ENCODE measurements at places on chromosomes 13 and 19. TPM values are rescaled to one million over a fixed set of nuclear protein-coding genes. Genes with fewer than 3 reads are reported as not detected.

- DNase-seq, result no peak
Observed at GRCh38 chr13:29703421-29703820, 107.9 kb upstream of the SLC7A1 start.

DNA sequence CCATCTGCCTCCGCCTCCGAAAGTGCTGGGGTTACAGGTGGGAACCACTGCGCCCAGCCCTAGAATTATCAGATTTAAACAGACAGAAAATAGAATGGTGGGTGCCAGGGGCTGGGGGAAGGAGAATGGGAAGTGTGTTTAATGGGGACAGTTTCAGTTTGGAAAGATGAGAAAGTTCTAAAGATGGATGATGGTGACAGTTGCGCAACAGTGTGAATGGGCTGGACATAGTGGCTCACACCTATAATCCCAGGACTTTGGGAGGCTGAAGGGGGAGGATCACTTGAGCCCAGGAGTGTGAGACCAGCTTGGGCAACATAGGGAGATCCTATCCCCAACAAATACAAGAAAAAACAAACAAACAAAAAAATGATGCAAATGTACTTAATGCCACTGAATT, 15.9 kb downstream of the KANK2 start:
- DNase-seq, result no peak

DNA sequence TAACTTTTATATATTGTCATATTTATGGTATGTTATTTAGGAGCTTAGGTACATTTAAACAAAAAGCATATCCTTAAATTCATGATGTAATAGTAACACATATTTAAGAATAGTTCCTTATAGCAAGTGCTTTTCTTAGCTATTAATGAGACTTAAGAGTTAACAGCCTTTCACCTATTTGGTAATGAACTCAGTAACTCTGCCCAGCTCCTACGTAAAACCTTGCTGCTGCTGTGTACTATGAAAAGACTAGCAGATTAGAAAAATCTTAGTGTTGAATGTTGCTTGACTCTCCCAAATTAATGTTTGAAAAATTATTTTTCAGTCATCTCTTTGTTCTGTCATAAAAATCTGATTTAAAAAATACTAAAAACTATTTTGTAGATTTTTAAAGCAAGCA, 6.9 kb downstream of the GPR180 start:
- no peak for DNase-seq

- DNase-seq, result no peak
Observed at GRCh38 chr19:1220976-1221903, 15.7 kb downstream of the STK11 start.

GRCh38 chr19:51173681-51174080, 31.6 kb downstream of the SIGLEC7 start:
- DNase-seq, result no peak

- no peak for DNase-seq
Observed at GRCh38 chr13:104442536-104442935, 1376.3 kb upstream of the SLC10A2 start.

GRCh38 chr19:18742838-18743783, 48.0 kb downstream of the COMP start:
- no peak for DNase-seq

DNA sequence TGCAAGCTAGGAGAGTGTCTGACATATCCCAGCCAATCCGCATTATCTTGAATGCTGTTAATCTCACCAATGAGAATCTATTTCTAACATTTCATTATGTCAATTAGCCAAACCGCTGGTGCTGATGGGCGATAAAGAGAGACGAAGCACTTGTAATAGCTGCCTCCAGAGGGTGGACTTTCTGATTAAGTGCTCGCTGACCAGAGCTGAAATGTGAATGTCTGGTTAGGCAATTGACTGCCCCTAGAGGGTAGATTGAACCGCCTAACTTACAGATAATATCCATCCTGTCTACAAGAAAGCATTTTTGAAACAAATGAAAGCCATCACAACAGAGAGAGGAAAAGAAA, 552 bp upstream of the GRWD1 start:
- no peak for DNase-seq

- no peak for DNase-seq
Observed at GRCh38 chr13:112903606-112904195, 65.3 kb upstream of the MCF2L start.

GRCh38 chr13:41985788-41986508, 25.0 kb upstream of the VWA8 start:
- no peak for DNase-seq

- DNase-seq, result no peak
Observed at GRCh38 chr19:690203-690602, 5.0 kb downstream of the PRSS57 start.

- no peak for DNase-seq
Observed at GRCh38 chr13:45779901-45780300, 71.7 kb downstream of the SIAH3 start.

DNA sequence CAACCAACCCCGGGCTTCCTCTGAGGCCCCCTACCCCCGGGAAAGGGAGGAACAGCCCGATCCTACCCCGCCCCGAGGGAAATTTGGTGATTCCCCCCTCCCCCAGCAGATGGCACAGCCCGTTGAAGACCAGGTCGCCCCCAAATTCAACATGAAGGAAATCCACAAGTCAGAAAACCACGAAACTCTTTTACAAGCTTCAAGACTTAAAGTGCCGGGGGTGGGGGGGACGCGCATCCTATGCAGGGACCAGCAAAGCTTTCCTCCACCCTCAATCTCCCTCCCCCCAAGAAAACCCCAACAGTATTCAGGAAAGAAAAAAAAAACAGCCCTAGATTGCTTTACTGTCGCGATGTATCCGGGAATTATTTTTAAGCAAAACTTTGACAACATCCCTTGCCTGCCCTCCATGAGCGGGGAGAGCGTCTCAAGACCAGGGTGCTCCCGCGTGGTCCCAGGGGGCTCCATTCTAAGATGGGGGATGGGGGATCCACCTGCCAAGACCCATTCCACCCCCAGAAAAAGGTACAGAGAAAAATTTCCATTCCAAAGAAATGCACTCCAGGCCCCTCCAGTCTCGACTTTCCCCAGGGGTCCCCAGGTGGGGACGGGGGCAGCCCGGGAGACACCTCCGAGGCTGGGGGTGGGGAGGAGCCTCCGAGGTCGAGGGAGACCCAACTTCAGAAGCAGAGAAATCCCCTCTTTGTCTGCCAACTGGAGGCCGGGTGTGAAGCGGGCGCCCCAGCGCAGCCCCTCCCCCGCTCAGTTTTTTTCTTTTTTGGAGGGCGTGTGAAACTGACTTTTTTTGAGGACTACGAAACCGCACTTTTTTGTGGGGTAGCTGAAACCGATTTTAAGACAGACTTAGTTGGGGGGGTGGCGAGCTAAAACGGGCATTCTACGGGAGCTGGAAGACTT, 1.5 kb downstream of the TCF3 start:
- peak; percentile 86 for DNase-seq

- DNase-seq, result no peak
Observed at GRCh38 chr19:9793071-9793591, 24.6 kb upstream of the ZNF846 start.

GRCh38 chr19:6222884-6223283, 56.9 kb downstream of the MLLT1 start:
- peak; percentile 73 for DNase-seq

DNA sequence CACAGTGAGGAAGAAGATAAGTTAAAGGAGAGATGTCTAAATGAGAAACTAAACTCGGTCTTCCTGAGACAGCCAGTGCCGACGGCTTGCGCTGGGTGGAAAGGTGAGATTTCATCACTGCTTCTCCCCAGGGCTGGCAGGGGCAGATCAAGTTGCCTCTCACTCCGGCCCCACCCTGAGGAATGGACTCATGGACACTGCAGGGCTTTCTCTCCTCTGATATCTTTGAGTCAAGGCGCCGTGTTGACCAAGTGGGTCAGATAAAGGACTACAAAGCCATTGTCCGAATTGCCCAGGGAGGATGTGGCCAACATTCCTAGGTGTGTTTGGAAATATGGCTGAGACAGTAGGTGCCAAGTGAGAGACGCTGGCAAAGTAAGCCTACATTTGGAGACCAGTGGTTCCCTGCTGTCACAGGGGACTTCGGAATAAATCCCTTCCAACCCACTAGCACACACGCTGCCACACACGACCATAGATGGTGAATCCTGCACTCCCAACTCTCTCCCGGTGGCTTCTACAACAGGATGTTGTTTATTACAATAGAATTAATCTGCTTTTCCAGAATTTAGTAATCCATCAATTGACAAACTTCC, 156.5 kb upstream of the TSC22D1 start:
- DNase-seq, result no peak

- no peak for DNase-seq
Observed at GRCh38 chr19:10568062-10568825, 535 bp downstream of the CDKN2D start.

DNA sequence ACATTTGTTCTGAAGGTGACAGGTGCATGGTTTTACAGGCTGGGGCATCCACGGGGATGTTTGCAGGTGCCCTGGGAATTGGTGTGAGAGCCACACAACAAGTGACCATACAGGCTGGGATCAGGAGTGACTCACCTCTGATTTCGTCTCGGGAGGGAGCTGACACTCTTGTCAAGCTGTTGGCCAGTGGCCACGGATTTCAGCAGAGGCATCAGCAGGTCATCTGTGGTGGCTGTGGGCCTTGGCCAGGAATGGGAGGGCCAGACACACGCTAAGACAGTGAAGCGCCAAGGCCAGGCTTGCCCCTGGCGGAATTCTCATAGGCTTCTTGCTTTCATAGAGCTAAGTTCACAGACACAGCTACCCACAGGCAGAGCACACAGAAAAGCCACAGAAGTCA, 108.6 kb downstream of the HSPH1 start:
- no peak for DNase-seq

GRCh38 chr13:67515895-67516294, 285.8 kb upstream of the PCDH9 start:
- no peak for DNase-seq

DNA sequence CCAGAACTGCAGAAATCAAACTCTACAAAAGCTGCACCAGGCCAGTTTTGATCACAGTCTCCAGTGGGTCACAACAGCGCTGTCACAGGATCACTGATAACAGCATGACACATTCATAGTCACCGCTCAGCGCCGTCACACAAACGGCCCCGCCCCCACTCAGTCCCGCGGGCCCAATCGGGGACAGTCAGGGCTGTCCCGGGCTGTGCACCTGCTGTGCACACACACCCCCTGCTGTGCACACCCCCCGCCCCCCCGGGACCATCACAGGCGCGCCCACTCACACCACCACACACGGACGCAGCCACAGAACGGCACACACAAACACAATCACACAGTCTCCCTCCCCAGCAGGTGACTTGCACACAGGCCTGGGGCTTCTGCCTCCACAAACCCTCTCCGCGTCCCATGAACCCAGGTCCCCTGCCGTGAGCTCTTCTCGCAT, 435 bp upstream of the ZNF382 start:
- DNase-seq, result peak; percentile 93

The ZNF560 gene
- polyA plus RNA-seq, result not detected

The LPAR2 gene
- 41.9 TPM for polyA plus RNA-seq

The NLRP7 gene
- 0.09 TPM for polyA plus RNA-seq

The KLK2 gene
- polyA plus RNA-seq, result 0.86 TPM

The TPRX1 gene
- polyA plus RNA-seq, result not detected

The ZNF835 gene
- 1.2 TPM for polyA plus RNA-seq

The GFY gene
- polyA plus RNA-seq, result not detected

The SKA3 gene
- 1.8 TPM for polyA plus RNA-seq

The LRRC63 gene
- polyA plus RNA-seq, result 0.11 TPM

The ZNF552 gene
- polyA plus RNA-seq, result 2.9 TPM

The MCF2L gene
- polyA plus RNA-seq, result 4.7 TPM

The ZNF14 gene
- polyA plus RNA-seq, result 7.6 TPM
